Stimulated activated CD4-positive, alpha-beta T cell treated with anti-CD3 and anti-CD28 coated beads, Interleukin-4, amount 100 ng/mL, for 48 hours (primary cell): ENCODE measurements at places on chromosomes 5 and 9.

- no peak for DNase-seq
These were observed 74.7 kb downstream of the PJA2 start for GRCh38 chr5:109335114-109335513.

DNA sequence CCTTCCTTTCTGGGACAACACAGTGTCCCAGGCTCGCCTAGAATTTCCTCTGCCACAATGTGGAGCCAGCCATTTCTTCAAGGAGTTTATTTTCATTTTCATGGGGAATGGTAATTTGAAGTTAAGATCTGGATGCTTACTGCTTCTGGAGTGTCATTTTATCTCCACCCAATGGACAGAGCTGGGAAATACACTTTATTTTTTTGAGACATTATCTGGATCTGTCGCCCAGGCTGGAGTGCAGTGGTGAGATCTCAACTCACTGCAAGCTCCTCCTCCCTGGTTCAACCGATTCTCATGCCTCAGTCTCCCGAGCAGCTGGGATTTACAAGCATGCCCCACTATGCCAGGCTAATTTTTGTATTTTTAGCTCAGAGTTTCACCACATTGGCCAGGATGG is 12.7 kb upstream of the THG1L start:
- DNase-seq, result no peak

- no peak for DNase-seq
These were observed 13.7 kb upstream of the CERCAM start for GRCh38 chr9:128406848-128407391.

DNA sequence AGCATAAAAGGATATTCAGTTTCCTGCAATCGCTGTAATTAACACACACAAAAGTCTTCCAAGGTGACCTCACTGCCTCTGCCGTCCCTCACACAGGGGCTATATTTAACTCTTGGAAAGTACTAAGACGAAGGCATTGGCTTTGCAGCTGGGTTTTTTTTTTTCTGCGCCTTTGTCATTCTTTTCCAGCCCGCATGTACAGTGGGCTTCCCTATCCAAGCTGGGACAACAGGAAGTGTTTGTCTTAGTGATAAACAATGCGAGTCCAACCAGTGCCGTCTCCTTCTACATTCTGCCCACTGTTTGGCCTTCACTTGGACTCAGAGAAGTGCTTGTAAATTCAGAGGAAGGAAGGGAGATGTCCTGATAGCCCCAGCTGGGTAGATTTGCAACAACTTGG is 17.6 kb downstream of the AFAP1L1 start:
- DNase-seq, result no peak

DNA sequence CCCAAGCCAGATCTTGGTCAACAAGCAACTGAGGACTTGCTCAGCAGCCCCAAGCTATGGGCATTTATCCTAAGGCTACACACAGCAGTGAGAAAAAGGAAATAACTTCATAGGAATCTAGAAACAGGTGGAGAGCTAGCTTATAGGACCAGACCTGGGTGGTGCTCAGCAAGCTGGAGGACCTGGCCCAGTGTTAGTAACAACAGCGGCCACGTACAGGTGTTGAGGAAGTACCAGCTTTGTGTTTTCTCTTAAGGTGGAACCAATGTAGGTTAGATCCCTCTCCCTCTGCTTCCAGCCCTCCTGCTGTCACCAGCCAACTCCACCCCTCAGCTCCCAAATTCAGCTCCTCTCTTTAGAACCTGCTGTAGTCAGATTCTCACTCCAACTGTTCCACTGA is 43.4 kb downstream of the IRF1 start:
- DNase-seq, result no peak

GRCh38 chr5:14309878-14310531 is 166.9 kb downstream of the TRIO start:
- DNase-seq, result no peak

DNA sequence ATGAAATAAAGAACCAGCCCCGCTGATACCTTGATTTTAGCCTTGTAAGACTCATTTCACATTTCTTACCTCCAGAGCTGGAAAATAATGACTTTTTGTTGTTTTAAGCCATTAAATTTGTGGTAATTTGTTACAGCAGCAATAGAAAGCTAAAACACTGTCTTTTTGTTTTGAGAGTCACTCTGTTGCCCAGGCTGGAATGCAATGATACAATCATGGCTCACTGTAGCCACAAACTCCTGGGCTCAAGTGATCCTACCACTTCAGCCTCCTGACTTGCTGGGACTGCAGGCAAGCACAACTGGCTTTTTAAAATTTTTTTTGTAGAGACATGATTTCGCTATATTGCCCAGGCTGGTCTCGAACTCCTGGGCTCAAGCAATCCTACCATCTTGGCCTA is 34.7 kb upstream of the MYO10 start:
- no peak for DNase-seq

GRCh38 chr5:14239404-14239803 is 96.3 kb downstream of the TRIO start:
- no peak for DNase-seq

- no peak for DNase-seq
These were observed 38.3 kb downstream of the SAR1B start for GRCh38 chr5:134594336-134594735.

DNA sequence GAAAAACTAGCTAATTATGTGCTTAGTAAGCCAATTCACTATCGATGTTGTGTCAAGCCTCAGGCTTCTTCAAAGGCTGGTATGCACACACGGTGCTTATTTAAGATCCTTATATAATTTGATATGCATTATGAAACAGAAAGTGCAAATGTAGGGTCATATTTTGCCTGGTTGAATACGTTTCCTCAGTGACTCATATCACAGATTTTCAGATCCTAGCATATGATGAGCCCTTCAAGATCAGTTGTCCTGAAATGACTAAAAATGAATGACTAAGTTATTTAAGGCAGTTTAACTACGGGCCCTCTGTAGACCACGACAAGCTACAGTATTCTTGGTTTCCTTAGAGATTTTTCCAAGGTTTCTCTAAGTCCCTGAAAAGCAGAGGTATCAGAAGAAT is 778.3 kb downstream of the PRELID2 start:
- no peak for DNase-seq

DNA sequence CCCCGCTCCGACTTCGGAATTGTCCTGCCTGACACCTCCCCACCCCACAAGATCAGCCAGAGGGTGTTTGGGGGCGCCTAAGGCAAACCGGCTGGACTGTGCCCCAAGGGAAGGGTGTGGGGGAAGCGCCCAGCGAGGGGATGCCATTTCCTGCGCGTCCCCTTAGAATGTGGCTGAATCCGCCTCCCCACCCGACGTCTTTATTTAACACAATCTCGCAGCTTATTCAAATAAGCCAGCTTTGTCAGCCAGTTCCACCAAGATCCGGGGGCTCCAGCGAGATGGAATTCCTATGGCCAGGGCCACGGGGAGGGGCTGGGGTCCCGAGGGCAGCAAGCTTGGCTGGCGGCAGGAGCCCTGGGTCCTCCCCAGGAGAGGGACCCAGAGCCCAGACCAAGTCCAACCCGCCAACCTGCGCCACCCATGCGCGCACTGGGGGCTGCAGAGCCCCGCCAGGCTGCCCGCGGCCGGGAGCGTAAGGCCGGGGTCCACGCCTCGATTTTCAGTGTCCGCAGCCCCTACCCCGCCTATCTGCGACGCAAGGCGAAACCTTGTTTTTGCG is 7.4 kb downstream of the IRX4 start:
- DNase-seq, result no peak

GRCh38 chr5:106833517-106833916 is 837.2 kb downstream of the EFNA5 start:
- no peak for DNase-seq

GRCh38 chr5:141793881-141794280 is 84.3 kb downstream of the PCDH1 start:
- DNase-seq, result no peak

GRCh38 chr9:103713631-103714030 is 380.5 kb upstream of the SMC2 start:
- no peak for DNase-seq

- no peak for DNase-seq
These were observed 26.4 kb downstream of the ZDHHC11B start for GRCh38 chr5:757931-758697.

- DNase-seq, result no peak
These were observed 331.3 kb downstream of the NSG2 start for GRCh38 chr5:174376726-174377373.

DNA sequence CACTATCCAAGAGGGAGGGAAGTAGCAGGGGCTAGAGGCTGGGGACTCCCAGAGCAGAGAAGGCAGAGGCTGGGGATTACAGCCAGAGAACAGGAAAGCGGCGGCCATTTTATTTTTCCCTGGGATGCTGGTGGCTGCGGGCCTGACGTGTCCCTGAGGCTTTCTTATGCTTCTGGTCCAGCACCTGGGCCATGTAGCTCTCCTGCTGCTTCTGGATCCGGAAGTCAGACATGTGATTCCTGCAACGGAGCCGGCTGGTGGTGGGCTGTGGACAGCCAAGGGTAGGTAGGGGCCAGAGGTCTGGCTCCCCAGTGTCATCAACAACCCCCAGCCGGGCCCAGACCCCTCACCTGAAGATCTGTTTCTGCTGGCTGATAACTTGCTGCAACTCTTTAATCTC is 1.8 kb upstream of the PROB1 start:
- DNase-seq, result no peak

GRCh38 chr5:169637085-169637548 is at the start of gene DOCK2:
TSS of gene DOCK2 (plus strand) at chr5:169637275. CDS start at chr5:169637327, 52 bp downstream.
- peak; percentile 58 for DNase-seq

- no peak for DNase-seq
These were observed 926.3 kb upstream of the ARRDC3 start for GRCh38 chr5:92309336-92309991.
